NCI-H524 (cell line): ENCODE measurements at places on chromosomes 11 and 22.

GRCh38 chr11:45959851-45960250, 37.4 kb downstream of the LARGE2 start:
- DNase-seq: no peak

- DNase-seq: no peak
These were observed 6.0 kb downstream of the MPST start for GRCh38 chr22:37025500-37026070.

GRCh38 chr11:41201156-41201555, 258.3 kb downstream of the LRRC4C start:
- no peak for DNase-seq

DNA sequence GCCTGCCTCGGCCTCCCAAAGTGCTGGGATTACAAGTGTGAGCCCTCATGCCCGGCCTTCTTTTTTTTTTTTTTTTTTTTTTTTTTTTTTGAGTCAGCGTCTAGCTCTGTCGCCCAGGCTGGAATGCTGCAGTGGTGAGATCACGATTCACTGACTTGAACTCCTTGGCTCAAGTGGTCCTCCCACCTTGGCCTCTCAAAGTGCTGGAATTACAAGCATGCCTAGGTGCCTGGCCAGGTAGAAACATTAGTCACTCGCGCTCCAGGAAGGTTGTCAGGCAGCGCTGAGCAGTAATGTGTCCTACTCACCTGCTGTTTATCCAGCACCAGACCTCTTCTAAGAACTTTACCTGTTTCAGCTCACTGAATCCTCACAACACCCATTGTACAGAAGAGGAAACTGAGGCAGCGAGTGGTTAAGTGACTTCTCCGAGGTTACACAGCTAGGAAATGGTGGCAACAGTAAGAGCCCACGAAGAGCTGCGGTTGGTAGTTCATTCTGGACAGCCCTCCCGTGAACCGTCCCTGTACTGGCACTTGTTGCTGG, 496 bp upstream of the CST6 start:
- no peak for DNase-seq

GRCh38 chr11:14114269-14114668, 151.7 kb downstream of the SPON1 start:
- no peak for DNase-seq

GRCh38 chr22:46363611-46364321, 28.3 kb downstream of the TRMU start:
- no peak for DNase-seq

DNA sequence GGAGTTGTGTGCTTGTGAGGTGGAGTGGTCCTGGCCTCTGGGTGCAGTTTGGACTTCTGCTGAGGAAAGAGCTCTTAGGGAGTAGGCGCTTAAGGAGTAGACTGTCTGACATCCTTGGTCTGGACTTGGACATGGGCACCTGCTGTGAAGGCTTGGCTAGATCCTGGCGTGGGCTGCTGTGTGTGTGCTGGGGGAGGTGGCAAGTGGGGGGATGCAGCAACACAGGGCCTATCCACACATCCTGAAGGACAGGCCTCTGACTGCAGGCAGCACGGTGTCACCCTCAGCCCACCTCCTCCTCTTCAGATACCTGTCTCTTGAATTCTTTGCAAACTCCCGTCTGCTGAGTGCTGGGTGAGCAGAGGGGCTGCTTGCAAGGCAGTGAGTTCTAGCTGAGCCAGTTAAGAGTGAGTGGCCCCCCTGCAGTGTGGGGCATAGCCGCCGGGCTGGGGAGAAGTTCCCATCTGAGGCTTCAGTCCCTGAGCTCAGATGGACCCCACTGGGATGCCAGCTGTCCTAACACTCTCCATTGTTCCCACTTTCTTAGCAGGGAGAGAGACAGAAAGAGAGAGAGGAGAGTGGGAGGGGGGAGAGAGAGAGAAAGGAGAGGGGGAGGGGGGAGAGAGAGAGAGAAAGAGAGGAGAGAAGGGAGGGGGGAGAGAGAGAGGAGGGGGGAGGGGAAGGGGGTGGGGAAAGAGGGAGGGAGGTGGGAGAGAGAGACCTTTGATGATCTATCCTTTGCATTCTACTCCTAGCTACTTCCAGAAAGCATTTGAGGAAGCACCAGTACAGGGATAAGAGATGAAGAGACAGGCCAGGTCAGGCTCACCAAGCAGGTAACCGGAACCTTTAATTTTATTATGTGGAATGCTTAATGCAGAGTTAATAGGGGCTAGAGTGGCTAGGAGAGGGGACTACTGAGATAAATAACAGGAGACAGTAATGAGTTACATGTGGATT, 12.6 kb downstream of the SOX10 start:
- DNase-seq: peak; percentile 49

- peak; percentile 53 for DNase-seq
These were observed 2.2 kb upstream of the KIRREL3 start for GRCh38 chr11:127002669-127003259.

GRCh38 chr11:100902454-100903141, 215.5 kb downstream of the ARHGAP42 start:
- DNase-seq: no peak

DNA sequence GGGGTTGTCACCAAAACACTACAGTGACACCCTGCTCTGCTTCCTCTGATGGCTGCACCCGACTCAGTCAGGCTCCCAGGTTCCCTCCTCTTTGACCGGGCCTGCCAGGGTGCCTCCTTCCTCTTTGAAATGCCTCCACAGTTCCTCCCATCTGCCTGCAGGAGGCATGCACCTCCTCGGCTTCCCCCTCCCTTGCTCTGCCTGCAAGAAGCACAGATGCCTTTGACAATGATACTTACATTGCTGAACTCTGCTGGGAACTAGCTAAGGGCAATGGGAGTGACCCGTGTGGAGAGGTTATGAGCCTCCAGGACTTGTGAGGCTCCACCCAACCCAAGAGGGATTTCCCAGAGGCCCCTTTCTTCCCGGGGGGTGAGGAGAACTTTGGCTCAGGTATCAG, 674.1 kb downstream of the OPCML start:
- peak; percentile 53 for DNase-seq

DNA sequence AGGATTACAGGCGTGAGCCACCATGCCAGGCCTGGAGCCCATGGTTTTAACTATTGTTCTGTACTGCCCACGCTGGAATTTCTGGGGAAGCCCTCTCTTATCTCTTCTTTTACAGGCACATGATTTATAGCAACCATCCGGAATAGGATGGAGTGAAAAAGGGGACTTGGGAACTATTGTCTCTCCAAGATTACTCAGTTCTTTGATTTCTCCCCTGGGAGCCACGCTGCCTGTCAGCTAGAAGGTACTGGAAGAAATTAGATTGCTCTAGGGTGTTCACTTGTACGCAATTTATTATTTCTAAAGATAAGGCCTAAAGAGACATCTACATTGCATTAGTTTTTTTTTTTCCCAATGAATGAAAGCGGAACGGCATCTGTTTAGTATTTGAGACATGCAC, 65.6 kb upstream of the PTPRJ start:
- DNase-seq: no peak

DNA sequence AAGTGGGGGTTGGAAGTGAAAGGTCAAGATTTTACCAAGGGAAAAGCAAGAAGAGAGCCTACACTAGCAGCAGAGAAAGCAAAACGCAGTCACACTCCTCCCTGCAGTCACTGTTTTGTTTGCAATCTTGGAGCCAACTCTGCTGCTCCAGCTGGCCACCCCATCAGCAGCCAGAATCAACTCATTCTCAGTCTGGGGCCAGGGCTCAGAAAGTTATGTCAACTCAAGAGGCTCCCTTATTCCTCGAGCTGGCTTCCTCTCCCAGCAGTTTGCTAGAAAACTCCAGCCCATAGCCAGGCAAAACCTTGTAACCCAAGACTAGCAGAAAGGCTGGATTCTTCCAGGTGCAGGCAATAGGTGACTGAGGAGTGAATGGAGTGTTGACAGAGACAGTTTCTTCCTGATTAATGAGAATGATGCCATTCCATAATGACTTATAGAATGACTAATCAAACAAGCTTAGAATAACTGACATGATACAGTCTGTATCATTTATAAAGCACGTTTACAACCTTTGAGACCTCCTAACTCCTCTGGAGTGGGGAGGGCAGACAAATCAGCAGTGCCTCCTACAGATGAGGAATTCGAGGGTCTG, 53.4 kb downstream of the P4HA3 start:
- no peak for DNase-seq

DNA sequence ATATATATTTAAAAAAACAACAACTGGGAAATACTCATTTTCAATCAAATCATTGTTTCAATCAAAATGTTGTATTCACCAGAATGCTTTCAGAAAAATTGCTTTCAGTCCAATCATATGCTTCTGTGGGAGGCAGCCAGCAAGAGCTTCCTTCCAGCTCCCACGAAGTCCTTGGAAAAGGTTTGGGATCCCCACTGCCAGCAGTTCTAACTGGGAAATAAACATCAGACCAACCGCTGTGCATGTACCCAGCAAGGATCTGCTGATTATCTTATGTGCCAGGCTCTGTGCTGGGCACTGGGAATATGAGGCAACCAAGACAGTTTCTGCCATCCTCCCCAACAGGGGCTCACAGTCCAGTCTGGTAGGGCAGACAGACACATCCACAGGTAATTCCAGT, 10.8 kb downstream of the RPS13 start:
- DNase-seq: no peak
